D721Med (cell line): ENCODE measurements at places on chromosomes 5 and 9.

DNA sequence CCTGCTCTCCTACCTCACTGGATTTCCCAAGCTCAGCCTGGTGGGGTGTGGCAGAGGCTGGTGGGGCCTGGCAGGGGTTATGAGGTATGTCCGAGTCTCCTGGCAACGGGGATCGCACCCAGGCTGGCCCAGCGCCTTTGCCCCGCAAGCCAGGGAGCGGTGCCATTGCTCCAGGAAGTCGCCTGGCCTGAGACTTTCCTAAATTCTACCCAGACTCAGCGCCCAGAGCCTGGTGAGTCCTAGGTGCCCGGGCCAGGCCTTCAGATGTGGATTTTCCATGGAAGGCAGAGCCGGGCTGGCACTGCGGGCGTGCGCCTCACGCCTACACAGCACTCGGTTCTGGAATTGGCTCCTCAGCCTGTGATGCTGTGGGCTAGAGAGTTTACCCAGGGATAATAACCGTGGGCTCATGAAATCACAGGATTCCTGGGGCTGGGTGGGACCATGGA, 155.4 kb upstream of the COL5A1 start:
- DNase-seq = no peak

- no peak for DNase-seq
Measured at GRCh38 chr5:99814321-99815063, 720.7 kb upstream of the FAM174A start.

DNA sequence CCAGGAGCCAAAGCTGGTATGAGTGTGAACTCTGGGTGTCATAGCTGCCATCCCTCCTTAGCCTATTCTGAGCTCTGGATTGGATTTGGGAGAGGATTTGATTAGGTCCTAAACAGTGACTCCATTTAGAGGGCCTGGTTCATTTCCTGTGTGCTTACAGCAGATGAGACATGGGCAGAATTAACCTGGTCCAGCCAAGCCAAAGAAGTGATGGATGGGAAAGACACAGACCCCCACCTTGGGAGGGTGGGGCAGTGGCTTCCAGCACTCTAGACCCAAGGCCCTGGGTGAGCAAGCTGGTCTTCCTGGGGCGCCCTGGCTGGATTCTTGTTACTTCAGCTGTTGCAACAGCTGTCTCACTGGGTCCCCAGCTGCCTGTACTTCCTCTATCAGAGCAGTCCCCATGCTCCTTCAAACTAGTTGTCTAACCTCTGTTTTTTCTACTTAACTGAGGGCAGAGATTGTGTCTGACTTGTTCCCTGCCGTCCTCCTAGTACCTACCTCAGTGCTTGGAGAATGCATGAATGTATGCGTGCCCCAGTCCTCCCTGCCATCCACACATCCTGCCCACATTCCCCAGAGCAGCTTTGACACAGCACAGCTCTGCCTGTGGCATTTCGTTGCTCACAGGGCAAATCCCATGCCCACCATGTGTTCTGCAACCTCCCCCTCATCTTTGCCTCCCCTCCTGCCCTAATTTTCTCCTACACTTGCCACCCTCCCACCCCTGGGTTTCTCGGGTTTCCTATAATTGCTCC, 115.9 kb downstream of the RGS3 start:
- no peak for DNase-seq

DNA sequence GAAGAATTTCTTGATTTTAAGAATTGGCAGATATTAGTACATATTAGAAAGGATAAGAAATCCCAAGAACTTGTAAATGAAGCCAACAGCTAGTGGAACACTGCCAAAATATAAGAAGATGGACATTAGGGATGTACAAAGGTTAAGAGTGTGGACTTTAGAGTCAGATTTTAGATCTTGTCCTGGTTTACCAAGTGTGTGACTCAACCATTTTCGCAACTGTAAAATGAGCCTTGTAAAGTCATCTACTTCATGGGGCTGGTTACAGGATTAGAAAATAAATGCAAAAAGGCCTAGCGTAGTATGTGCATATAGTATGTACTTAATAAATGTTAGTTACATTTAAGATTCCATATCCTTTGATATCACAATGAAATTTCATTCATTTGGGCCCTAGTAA, 260.0 kb downstream of the RAB3C start:
- DNase-seq = no peak

DNA sequence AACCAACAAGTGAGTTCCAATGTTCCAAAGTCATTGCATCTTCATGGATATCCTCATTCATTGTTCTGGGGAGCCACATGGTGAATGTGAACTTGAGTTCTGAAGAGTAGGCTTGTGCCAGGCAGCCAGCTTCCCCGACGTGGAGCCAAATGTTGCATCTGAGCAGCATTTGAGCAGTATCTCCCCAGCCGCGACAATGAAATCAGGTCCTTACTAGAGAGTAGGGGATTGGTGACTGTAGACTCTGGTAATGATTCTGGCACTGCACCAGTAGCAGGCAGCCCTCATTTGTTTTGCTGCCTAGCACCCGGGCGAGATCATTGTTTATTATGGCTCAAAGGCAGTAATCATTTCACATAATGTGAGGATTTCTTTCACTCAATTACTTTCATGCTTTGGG, 451.4 kb upstream of the C9orf72 start:
- DNase-seq = no peak

DNA sequence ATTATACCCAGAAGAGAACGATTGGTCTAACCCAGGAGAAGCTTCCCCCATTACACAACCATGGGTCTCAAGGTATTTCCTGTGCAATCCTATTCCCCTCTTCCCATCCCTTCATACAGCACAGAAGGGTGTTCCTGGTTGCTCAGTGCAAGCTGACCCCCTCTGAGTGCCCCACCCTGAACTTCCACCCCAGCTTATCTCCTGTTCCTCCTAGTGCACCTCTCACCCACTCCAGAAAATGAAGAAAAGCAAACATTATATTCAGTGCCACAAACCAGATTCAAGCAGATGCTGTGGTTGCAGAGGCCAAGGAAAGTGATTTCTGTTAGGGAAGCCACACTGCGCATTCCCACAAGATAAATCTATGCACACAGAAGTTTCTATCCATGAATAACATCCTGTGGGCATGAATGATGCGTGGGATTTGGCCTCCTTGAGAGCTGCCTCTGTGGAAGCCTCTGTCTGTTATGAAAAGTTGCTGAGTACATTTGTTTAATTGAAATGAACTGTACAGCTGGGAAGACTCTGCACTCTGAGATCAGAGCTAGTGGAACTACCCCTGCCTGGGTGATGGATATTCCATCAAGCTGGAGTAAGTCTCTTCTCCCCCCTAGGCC, 2.2 kb upstream of the OR2S2 start:
- DNase-seq = no peak

DNA sequence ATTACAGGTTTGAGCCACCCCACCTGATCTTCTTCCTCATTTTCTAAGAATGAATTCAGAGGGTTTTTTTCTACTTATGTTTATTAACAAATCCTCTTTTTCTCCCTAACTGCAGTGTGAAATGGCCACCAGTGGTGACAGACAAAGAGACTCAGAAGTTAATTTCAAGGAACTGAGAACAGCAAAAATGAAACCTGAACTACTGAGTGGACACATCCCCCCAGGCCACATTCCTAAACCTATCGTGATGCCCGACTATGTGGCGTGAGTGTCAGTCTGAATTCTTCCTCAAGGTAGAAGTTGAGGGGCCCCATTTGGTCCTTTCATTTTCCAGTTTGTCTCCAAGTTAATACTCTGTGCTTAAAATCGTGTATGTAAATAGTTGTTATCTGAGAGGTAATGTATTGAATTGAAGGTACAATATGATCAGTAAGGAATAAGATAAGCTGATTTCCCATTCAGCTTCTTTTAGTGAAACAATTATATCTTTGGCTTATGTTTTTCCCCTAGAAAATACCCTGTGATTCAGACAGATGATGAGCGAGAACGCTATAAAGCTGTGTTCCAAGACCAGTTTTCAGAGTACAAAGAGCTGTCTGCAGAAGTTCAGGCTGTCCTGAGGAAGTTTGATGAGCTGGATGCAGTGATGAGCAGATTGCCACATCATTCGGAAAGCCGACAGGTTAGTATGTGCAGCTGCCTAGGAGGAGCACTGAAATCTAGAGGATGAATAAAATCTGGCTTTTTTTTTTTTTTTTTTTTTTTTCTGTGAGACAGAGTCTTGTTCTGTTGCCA, 17.7 kb downstream of the MARVELD2 start:
- DNase-seq = no peak

DNA sequence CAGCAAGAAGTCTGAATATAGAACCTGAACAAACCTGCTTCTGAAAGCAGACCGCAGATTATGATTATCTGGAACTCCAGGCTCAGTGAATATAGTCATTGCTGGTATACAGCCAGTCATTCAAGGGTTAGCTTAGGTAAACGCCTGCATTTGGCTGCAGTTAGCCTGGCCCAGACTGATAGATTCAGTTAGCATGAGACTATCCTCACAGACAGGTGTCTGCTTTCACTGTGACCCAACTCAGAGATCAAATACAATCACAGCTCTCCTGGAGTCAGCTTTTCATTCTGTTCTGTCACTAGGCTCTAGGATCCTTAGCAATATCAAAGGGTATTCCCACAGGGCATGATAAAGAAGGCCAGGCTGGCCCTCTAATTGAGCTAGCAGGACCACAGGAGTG, 138.6 kb upstream of the PLCXD3 start:
- no peak for DNase-seq

- DNase-seq = no peak
Measured at GRCh38 chr9:127540664-127541041, 71.4 kb upstream of the STXBP1 start.

GRCh38 chr5:158212917-158213316, 354.0 kb upstream of the CLINT1 start:
- no peak for DNase-seq

- DNase-seq = no peak
Measured at GRCh38 chr5:176650354-176650884, 3.1 kb downstream of the TSPAN17 start.

- no peak for DNase-seq
Measured at GRCh38 chr5:176644878-176645670, 2.2 kb upstream of the TSPAN17 start.

DNA sequence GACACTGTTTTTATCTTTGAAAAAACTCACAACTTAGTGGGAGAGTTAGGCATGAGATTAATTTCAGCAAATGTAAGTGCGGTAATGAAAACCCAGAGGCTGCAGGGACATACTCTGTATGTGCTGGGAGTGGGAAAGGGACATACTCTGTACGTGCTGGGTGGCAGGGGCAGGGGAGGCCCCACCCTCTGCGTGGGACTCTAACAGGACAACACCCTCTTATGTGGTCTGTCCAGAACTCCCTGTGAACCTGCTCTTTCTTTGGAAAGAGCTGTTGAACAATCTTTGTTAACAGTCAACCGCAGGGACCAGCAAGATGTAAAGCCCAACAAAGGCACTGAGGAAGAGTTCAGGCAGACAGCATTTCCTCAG, 2.4 kb downstream of the MLANA start:
- no peak for DNase-seq

GRCh38 chr5:1011741-1012312, 3.2 kb downstream of the NKD2 start:
- no peak for DNase-seq

DNA sequence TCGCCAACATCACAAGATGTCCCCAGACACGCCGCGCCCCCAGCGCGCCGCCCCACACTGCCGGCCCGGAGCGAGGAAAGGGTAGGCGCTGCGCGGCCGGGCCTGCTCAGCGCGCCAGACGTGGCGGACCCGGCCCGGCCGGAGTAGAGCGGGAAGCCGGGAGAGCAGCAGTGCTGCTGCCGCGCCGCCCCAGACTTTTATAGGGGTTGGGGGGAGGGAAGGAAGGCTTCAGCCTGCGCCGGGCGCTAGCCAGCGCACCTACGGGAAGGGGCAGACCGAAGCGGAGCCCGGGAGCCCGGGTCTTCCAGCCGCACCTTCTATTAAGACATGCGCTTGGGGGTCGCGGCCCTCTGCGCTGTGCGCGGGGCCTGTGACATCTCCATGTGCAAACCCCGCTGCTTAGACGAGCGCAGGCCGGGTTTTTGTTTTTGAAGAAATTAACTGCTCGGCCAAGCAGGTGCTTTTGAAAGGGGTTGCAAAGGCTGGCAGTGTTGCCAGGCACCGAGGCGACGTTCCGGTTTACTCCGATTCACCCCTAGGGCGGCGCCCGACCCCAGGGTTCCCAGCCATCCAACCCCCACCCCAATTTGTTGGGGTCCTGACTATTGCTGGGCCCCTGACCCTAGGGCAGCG, 353 bp upstream of the PAX5 start:
- DNase-seq = no peak

DNA sequence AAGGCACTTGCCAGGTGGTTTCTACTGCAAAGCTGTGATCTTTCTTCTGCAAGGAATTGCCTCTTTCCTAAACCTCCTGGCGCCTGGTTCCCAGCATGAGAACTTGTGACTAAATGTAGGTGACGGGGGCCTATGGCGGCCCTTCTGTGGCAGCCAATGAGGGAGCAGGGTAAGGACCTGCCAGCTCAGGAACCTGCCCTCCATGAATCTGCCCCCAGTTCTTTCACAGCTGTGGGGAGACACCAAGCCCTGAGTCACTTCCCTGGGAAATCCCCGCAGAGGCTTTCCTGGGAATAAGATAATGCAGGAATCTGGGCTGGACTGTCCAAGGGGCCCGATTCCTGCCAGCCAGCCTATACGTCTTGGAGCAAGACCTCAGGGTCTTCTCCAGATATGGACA, 56.7 kb upstream of the CTNNA1 start:
- DNase-seq = no peak

GRCh38 chr5:56302027-56302426, 68.9 kb upstream of the ANKRD55 start:
- DNase-seq = no peak

- no peak for DNase-seq
Measured at GRCh38 chr5:80961376-80962281, 1.5 kb downstream of the RASGRF2 start.

GRCh38 chr5:27083449-27084415, 45.3 kb upstream of the CDH9 start:
- no peak for DNase-seq

DNA sequence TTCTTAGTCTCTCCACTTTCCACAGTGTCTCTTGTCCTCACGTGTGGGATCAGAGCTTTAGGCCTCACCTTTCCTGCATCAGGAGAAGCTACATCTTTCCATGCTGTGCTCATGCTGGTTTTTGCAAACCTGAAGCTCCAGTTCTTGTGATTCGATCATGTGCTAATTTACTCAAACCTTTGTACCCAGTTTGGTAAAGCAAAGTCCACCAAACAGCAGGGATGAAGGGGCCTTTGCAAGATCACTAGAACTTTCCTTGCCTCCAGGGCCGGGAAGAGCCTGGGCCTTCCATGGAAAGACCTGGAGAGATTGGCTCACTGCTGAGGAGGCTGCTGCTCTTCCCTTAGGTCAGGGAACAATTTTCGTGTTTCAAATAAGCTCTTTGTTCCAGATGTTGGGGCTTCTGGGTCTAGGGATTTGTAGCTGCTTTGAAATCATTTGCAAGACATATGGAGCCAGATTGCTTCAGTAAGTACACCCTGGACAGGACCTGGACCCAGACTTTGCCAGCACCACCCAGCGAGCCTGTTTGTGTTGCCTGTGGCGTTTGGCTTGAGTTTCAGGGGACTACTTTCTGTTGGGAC, 18.7 kb upstream of the SPATA31E1 start:
- no peak for DNase-seq

- DNase-seq = no peak
Measured at GRCh38 chr5:120152472-120152871, 311.6 kb upstream of the PRR16 start.

- no peak for DNase-seq
Measured at GRCh38 chr5:132235340-132235739, 7.7 kb upstream of the P4HA2 start.
